ENCODE measurements at places on chromosomes 13 and 19.

GRCh38 chr13:99087954-99088491 lies 110.2 kb upstream of the DOCK9 start:
- peak; percentile 54 for ATAC-seq

DNA sequence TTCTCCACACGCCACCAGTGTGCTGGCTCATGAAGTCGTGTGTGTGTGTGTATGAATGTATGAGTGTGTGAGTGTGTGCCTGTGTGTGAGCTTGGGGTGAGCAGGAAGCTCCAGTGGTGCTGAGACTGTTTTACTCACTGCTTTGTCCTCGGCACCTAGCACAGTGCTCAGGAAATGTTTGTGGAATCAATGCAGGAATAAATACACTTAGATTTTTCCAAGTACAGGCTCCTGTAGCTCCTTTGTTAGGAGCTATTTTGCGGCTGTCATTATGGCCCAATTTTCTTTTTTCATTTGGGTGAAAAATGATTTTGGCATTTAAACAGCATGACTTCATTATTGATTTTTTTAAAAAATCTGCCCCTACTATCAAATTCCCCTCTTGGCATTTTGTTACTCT lies 193.5 kb upstream of the KL start:
- no peak for ATAC-seq

- no peak for ATAC-seq
These were observed 54.5 kb downstream of the NUFIP1 start for GRCh38 chr13:44934724-44935123.

- no peak for ATAC-seq
These were observed 12.0 kb upstream of the ZNF274 start for GRCh38 chr19:58170860-58171259.

DNA sequence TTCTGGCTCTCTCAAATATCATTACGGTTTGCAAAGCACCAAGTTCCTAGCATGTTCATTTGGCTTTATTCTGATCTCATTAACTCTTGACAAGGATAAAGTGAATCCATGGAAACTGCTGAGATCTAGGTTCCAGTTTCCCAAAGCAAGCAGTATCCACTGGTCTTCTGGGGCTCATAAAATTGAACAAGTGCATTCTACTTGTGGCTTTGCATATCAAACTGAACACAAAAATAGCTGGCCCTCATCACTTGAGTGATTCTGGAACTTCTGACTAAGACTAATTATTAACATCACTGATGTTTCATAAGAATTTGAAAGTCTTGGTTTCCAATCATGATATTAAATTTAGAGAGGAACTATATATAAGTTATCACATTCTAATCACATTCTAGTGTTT lies 6.3 kb upstream of the KCTD12 start:
- no peak for ATAC-seq

GRCh38 chr13:43036351-43037250 lies 13.2 kb downstream of the DNAJC15 start:
- no peak for ATAC-seq

DNA sequence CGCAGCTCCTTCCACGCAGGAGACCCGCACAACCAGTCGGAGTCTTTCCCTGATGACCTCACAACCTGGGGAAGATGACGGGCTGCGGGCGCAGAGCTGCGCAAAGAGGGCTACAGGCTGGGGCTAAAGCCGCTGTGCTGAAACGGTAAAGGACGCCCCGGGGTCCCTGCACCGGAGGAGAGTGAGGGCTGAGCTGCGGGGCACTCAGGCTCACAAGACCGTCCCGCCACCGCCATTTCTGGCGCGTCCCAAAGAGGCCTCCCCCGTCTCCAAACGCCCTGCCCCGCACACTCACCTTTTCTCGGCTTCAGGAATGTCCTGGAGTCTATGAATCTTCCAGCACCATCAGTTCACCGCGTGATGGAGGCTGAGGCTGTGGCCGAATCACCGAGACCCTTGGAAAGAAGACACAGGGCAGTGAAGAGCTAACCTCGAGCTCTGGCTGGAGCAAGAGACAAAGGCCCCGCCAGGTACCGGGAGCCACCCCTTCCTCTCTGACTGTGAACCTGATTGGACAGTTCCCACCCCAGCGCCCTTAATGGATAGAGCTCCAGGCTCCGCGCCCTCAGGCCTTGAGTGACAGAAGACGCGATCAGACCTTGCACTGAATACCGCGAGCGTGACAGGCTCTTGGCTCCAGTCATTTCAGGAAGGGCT lies 41.8 kb upstream of the ZNF429 start:
- peak; percentile 77 for ATAC-seq

All from SK-N-SH treated with all-trans-retinoic acid at 6 μM for 48 hours (cell line).